ENCODE measurements at places on chromosomes 16 and 17.

- DNase-seq, result no peak
These were observed 73.1 kb upstream of the MAF start for GRCh38 chr16:79673635-79674034.

DNA sequence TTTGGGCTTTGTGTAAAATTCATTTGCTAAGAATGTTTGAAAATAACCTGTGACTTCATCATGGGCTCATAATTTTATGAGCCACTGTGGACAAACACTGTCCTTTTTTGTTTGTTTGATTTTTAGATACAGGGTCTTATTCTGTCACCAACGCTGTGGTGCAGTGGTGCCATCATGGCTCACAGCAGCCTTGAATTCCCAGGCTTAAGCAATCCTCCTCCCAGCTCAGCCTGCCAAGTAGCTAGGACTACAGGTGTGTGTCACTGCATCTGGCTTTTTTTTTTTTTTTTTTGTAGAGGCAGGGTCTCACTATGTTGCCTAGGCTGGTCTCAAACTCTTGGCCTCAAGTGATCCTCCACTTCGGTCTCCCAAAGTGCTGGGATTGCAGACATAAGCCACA is 8.3 kb downstream of the TEX2 start:
- DNase-seq, result no peak

DNA sequence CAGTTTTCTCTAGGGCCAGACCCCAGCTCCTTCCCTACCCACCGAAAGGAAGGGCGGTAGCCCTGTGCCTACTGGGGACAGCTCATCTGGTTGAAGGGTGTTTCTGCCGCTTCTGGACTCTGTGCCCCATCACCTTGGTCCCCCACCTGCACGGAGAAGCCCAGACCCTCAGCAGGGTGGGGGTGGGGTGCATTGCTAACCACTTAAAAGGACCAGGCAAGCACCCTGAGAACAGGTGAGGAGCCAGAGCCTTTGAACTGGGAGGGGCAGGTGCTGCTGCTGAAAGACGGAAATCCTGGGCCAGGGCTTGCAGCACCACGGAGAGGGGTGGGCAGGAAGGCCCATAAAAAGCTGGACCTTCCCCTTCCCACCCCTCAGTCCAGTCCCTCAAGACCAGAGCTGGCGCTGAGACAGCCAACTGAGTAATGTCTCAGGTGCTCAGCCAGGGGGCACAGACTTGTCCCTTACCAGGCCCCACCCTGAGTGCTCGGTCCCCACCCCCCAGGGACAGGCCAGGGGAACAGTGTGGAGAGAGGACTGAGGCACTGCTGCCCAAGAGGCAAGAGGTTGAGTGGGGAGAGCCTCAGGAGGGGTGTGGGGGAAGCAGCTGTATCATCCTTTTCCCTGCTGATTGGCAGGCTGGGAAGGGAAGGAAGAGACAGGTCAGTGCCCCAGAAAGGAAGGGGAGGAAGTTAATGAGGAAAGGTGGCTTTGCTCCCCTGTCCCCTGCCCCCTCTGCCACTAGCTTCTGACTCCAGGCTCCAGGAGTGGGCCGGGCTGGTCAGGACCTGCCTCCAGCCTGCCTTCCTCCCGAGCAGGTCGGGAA is 10.9 kb upstream of the SP2 start:
- DNase-seq, result no peak

DNA sequence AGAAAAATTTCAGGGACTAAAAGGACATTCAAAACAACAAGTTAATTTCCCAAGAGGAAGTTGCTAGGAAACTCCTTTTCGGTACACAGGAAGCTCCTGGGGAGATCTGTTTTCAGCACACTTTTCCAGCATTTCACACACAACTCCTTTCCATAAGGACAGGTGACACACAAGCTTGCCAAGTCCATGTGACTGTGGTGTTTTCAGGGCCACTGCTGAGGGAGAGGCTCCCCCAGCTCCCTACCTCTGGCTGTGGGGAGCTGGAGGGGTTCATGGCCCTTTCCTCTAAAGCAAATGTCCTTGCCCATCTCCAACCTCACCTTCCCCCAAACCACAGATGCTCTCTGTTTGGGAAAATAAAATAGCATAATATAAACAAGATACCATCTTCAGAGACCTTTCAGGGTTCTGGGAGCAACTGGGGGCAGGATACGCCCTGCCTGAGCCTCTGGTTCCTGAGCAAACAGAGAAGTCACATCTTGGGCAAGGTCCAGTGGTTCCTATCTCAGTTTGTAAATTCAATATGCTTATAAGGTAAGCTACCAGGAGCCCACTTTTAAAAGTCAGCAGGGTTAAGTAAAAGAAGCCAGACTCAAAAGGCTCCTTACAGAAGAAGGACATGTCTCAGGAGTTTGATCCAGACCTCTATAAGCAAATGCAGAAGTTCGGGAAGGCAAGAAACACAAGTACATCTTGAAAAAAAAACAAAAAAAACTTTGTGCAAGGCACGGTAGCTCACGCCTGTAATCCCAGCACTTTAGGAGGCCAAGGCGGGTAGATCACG is 3.0 kb downstream of the PDZD9 start:
- DNase-seq, result no peak

All from brain microvascular endothelial cell (primary cell).